ENCODE measurements at places on chromosomes 1 and 21. TPM values are rescaled to one million over a fixed set of nuclear protein-coding genes. Genes with fewer than 3 reads are reported as not detected.

The LRRC40 gene
- total RNA-seq, result 28.7 TPM

The VCAM1 gene
- total RNA-seq, result 0.31 TPM

The ARHGEF16 gene
- 60.5 TPM for total RNA-seq

The RAB42 gene
- 2.1 TPM for total RNA-seq

The CASQ2 gene
- not detected for total RNA-seq

The ALDH4A1 gene
- total RNA-seq, result 29.3 TPM

The MROH9 gene
- total RNA-seq, result not detected

The RGS7 gene
- total RNA-seq, result 2.4 TPM

The ANGPTL3 gene
- not detected for total RNA-seq

The CYP4Z1 gene
- not detected for total RNA-seq

The PRDX1 gene
- total RNA-seq, result 308 TPM

The SUSD4 gene
- total RNA-seq, result 4.7 TPM

Data from progenitor cell of endocrine pancreas (in vitro differentiated cells).